Erythroblast (primary cell): ENCODE measurements at places on chromosomes 3 and 15.
A peak's percentile ranks its signal among the peaks of the same experiment; 100 is the strongest.

DNA sequence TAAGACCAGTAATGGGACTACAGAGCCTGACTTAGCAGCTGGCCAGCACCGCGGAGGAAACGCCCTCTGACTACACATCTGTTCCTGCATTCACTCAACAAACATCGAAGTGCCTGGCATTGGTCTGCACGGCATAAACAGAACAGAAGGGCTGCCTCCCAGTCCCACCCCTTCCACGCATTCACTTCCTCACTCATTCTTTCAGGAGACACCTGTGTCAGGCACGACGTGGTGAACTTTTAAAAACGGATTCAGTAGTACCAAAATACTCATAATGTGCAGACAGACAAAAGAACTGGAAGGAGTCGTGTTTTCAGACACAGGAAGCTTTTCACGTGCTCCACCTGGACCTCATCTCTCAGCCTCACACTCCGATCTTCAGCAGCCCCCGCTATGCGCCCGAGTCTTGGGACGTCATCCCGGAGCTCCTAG lies 123.3 kb downstream of the XXYLT1 start:
- peak; percentile 69 for DNase-seq

- DNase-seq, result no peak
These were observed 29.6 kb downstream of the LRRC3B start for GRCh38 chr3:26652164-26652563.

DNA sequence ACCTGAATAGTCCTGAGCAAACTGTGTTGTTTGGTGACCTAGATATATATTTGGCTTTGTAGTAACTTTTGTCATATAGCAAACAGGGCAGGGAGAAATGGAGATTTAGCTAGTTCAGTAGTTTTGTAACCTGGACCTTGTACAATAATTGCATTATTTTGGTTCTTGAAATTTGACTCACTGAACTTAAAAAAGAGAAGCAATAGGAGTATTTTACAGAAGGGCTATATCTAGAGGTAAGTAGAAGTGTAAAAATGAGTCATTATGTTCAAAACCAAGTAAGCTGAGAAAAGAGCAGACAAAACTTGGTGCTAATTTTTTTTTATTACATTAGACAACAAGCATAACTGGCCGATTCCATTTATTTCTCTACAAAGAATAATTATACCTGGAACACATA lies 505.4 kb downstream of the ZIC1 start:
- DNase-seq, result no peak

GRCh38 chr3:142115867-142116668 lies 33.3 kb downstream of the TFDP2 start:
- DNase-seq, result no peak

DNA sequence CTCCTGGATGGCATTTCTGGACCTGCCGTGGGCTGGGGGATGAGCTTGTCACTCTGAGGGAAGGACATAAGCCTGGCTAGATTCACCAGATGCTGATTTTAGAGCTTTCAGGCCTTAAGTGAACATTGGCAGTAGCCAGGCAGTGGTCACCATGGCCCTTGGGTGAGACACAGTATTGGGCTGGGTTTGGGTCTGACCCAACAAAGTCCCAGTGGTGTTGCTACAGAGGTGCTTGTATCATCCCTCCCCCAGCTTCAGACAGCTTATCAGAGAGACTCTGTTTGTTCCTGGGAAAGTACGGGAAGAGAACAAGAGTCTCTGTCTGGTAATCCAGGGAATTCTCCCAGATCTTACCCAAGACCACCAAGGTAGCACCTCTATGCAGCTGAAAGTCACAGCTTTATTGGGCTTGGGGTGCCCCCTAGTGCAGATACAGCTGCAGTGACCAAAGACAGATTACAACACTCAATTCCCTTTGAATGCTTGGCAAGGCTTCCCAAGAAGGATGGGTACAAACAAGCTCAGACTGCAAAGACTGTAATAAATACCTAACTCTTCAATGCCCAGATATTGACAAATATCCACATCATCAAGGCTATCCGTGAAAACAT lies 9.8 kb upstream of the RUVBL1 start:
- DNase-seq, result peak; percentile 68

GRCh38 chr3:188929137-188929536 lies 242.6 kb upstream of the TPRG1 start:
- DNase-seq, result no peak

DNA sequence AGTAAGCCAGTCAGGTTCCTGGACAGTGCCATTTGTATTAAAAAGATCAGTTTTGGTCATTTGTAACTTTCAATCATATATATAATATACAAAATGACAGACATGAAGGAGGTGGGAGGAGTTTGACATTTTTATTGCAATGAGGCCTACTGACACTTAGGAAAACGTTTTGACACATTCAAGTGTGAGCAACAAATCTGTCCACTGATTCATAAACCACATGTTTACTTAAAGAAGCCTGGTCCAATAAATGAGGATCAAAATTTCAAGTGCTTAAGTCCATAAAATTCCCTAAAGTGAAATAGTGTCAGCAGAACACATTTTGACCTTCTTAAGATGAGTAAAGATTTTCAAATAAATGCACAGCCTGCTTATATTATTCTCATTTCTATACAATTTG lies 137.3 kb downstream of the MECOM start:
- no peak for DNase-seq

DNA sequence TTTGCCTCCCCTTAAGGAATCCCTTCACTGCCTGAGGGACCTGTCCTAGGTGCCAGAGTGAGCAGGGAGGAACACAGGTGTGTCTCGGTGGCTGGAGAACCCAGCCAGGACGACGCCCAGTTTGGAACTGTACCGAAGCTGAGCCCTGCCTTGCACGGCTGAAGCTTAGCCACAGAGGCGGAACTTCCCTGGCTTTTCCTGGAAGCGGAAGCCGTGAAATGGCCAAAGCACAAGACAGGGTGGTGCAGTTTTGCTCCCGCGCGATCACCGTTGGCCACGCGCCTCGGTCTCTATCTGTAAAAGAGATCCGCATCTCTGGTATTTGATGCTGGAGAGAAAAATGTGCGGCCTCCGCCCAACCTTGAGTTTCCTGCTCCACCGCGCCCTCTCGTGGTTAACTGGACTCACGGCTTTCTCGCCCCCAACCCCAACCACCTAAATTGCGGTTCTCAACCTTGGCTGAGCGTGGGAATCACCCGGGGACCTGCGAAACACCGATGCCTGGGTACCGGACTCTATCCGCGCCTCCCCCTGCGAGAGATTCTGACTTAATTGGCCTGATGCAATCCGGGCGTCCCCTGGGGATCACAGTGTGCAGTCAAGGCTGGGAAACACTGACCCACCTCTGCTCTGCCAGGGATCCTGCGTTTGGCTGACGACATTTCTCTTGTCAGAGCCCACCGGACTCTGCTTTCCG lies 70.7 kb upstream of the ABHD2 start:
- peak; percentile 80 for DNase-seq

GRCh38 chr3:53630547-53630946 lies 136.1 kb downstream of the CACNA1D start:
- DNase-seq, result no peak

GRCh38 chr15:40762919-40763800 lies 708 bp upstream of the GCHFR start:
- DNase-seq, result peak; percentile 76

DNA sequence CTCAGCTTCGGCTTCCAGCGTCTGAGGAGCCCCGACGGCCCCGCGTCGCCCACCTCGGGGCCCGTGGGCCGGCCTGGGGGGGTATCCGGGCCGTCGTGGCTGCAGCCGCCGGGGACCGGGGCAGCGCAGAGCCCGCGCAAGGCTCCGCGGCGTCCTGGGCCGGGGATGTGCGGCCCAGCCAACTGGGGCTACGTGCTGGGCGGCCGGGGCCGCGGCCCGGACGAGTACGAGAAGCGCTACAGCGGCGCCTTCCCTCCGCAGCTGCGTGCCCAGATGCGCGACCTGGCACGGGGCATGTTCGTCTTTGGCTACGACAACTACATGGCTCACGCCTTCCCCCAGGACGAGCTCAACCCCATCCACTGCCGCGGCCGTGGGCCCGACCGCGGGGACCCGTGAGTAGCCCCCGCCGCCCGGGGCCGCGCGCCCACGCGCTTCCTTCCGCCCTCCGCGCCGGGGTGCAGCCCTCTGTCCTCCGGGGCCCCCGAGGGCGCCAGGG lies 462 bp downstream of the EDEM1 start:
- DNase-seq, result peak; percentile 65

- DNase-seq, result no peak
These were observed 21.2 kb downstream of the ATP11B start for GRCh38 chr3:182814419-182815062.

GRCh38 chr15:57619746-57620145 lies 28.0 kb downstream of the MYZAP start:
- DNase-seq, result no peak

- no peak for DNase-seq
These were observed 20.9 kb upstream of the MUC20 start for GRCh38 chr3:195699860-195700259.

DNA sequence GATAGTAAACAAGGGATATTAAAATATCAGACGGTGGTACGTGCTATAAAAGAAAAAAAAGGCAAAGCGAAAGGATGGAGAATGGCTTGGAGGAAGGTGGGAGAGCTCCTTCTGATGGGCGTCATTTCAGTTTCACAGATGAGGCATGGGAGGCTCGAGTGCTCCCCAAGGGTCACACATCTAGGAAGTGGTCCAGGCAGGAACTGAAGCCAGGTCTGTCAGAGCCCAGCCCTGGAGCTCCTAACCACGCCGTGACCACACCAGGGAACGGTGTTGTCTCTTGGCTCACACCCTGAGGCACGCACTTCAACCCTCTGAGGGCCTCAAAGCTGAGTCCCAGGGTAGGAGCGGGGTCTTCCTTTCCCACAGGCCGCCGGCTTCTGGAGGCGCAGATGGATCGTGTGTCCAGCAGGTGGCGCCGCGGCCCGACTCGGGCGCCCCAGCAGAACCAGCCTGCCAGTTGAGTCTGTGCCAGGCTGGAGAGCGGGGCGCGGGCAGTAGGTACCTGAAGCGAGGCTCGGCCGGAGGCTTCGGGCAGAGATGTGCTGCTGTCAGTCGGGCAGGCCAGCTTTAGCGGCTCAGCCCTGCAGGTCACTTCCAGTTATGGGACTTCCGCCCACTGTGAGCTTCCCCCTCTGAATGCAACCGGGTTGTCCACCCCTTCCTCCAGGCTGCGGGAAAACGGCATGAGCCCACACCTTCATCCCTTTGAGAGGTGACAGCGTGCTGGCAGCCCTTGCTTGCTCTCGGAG lies 68.1 kb downstream of the SLC6A1 start:
- DNase-seq, result peak; percentile 24

DNA sequence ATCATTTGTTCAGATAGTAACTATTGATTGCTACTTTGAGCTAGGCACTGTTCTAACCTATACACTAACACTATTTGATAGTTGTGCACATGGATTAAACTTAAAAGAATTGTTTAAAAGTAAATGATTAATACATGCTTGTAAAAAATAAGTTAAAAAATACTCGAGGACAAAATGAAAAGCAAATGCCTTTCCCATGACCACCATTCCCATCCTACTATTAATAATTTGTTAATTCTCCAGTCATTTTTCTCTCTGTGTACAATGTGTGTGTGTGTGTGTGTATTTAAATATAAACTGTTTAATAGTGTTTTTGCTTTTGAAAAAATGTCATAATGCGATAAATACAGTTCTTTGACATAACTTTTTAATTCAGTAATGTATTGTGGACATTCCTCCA lies 78.7 kb upstream of the KCNMB2 start:
- DNase-seq, result no peak

DNA sequence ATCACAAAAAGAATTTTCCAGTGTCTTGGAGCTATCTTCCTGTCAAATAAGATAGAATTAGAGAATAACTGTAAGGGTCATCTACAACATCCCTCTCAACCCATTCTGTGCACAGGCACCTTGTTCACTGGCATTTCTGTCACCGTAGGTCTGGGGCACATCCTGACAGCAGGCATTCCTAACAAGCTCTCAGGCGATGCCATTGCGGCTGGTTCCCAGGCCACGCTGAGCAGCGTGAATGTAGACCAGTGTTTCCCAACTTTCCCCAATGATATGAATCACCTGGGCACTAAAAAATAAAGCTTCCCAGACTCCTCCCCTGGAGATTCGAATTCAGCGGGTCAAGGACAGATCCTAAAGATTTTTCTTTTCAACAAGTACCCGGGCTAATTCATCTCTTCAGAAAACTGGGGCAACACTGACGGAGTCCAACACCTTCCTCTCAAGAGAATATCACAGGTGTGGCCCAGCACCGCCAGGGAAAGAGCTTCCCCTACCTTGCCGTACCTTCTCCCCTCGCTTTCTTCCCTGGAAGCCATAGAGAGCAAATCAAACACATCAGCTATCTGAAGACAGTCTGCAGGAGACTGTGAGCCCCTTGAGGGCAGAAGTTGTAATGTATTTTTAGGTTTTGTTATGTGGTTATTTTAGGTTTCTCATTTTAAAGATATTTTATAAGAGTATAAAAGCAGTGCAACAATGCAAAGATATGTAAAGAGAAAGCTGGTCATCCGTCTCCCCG lies 143.4 kb downstream of the LIPC start:
- no peak for DNase-seq

DNA sequence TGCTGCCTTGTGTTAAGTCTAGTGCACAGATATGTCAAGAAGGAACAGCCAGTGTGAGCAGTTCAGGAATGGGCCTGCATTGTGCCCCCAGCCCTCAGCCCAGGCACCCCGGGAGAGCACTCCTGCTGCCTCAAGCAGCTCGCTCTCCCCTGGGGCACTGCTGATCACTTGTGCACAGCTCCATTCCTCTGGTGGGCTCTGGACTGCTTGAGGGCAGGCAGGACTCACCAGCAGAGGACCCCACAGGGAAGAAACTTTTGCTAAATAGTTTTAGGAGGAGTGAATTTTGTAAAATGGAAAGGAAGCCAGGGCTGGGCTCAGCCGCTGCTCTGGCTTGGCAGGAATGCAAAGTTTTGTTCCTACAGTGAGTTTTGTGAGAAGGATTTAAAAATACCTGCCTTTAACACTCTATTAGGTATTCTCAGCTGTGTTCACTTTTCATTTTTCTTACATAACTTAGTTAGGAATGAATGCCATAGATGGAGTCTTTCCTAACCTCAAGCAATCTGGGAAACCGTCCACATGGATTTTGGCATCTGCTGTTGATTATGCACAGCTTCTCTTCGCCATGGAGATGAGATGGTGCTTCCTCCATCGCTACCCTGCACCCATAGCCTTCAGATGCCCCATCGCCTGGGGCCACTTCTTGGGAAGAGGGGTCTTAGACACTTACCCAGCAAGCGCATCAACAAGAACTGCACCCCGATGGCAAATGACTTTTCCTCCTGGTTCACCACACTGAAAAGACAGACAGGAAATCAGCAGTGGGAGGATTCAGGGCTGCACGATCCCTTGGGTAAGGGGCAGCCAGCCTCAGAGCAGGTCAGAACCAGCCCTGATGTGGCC lies 42.3 kb upstream of the RAB6B start:
- no peak for DNase-seq

GRCh38 chr15:68775671-68776476 lies 44.8 kb downstream of the ANP32A start:
- DNase-seq, result no peak
